ENCODE measurements at places on chromosomes 11 and 22.

DNA sequence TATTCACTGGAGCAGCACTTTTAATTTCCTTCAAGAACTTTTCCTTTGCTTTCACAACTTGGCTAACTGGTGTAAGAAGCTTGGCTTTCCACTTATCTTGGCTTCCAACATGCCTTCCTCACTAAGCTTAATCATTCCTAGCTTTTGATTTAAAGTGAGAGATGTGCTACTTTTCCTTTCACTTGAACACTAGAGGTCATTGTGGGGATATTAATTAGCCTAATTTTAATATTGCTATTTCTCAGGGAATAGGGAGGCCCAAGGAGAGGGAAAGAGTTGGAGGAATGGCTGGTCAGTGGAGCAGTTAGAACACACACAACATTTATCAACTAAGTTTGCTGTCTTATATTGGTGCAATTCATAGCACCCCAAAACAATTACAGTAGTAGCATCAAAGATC is 24.6 kb upstream of the CCDC90B start:
- no peak for DNase-seq

DNA sequence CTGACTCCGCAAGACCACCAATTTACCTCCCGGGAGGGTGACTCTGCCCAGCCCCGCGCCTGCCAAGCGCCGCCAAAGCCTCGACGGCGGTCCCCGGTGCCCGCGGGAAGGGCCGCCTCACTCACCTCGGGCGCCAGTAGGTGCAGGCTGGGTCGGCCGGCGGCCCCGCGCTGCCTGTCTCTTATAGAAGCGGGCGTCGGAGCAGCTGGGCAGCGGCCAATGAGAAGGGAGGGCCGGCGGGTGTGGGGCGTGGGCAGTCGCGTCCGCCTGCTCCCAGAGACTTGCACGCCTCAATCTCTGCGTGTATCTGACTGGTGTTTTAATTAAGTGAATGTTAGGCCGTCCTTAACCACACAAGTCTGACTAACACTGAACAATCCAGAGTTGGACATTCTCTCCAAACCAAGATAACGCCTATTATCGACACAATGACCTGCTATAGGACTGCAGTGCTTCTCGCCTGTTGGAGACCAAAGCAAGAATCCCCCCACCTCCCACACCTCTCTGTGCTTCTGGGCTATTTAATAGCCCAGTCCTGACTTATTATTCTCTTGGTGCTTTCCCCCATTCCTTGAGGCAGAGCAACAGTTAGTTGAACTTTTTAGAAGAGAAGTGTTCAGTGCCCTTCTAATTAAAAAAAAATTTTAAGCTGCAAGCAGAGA is at the start of gene TPH1:
TSS of gene TPH1 (minus strand) at position 154 of the 662 bp plus-strand sequence. CDS start 5,507 bp downstream, outside the sequence.
- DNase-seq, result peak; percentile 27

- peak; percentile 2 for DNase-seq
Measured at GRCh38 chr22:44870021-44870420, 117.6 kb downstream of the ARHGAP8 start.

DNA sequence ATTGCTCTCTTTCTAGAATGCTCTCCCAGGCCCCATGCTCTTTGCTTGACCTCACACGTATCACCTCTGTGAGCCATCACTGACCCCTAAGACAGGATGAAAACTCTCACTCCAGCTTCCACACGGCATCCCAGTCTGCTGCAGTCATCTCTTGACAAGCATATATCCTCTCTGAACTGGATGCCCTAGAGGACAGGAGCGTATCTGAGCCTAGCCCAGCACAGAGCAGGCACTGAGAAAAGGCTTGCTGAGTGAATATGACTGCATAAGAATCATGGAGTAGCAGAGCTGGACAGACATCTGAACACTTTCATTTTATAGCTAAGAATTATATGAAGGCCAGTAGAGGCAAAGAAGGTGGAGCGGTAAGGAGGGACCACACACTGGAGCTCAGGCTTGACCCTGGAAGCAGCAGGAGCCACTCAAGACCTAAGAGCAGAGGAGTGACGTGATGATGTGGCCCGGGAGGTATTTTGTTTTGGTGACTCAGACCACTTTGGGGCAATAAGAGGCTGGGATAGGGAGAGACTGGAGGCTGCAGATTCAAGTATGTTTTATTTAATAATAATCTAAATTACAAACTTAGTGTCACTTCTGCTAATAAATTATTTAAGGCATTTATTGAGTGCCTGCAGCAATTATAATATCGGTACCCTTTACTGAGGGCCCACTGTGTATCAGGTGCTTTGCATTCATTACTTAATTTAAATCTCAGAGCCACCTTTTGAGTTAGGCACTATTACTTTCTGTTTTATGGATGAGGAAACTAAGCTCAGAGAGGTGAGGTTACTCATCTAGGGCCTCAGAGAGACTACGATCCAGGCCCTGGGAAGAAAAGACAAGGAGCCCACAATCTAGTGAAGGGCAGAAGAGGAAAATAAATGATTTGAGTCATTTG is 42.6 kb downstream of the MAP6 start:
- DNase-seq, result peak; percentile 78
